ENCODE measurements at places on chromosomes 1 and 21.
A peak's percentile ranks its signal among the peaks of the same experiment; 100 is the strongest.

- no peak for DNase-seq
Observed at GRCh38 chr1:924656-925560, 1.2 kb downstream of the SAMD11 start.

DNA sequence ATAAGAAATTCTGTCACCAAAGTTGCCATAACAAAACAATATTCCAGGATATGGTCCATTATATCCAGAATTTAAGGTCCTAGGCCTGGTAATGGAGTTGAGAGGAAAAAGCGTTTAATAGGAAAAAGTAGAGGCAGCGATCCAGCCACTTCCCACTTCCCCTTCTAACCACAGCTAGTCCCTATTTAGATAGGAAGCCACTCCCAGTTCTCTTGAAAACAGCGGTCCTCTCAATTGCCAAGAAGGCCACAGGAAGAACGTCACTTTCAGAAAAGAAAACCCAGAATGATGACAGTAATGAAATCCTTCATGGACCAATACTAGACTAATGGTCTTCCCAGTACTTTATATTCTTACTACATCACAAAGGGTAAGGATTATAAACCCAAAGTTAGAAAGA, 38.6 kb downstream of the ABL2 start:
- DNase-seq: no peak

DNA sequence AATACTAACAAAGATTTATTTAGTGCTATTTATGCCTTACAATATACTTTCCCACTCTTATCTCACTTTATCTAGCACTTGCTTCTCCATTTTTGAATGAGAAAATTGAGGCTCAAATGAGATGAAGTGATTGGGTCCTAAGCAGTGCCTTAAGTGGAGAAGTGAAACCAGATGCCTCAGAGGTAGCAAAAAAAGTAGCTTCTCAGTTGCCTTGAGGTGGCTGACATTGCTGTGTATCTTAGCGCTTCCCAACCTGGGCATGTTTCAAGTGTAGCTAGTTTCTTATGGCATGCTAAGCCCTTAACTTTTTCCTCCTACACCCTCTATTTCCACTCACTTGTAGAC, 390.4 kb downstream of the OMA1 start:
- no peak for DNase-seq

DNA sequence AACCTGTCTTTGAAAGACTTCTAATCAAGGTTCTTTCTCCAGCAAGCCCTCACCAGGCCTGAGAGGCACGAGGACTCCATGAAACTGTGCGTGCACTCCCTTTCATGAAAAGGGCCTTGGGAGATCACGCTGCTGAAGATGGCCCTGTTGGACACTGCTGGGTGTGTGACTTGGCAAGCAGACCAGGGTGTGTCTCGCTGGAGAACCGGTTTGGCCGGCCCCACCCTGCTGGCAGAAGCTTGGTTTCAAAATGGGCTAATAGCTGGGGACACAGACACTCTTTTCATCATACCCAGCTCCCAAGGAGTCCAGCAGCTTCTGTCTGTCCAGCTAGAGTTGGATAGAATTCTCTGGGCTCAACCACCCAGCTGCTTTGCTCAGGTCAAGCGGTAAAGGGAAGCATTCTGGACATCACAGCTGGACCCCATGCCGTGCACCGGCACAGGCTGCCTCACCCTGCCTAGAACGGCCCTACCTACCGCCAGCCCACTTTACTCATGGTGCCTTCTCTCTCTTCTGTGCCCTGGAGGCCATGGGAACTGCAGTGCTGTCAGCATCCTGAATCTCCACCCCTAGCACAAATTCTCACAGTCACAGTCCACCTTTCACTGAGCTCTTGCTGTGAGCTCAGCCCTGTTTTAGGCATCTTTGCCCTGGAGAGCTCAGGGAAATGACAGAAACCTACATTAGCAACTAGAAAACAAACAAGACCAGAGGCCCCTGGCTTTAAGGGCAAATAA, 24.6 kb downstream of the PKP1 start:
- DNase-seq: peak; percentile 20

GRCh38 chr21:40356644-40357043, 489.4 kb downstream of the PCP4 start:
- DNase-seq: no peak
